ENCODE measurements at places on chromosomes 16 and 17.

GRCh38 chr17:79038545-79039135 lies 14.7 kb downstream of the C1QTNF1 start:
- no peak for DNase-seq

DNA sequence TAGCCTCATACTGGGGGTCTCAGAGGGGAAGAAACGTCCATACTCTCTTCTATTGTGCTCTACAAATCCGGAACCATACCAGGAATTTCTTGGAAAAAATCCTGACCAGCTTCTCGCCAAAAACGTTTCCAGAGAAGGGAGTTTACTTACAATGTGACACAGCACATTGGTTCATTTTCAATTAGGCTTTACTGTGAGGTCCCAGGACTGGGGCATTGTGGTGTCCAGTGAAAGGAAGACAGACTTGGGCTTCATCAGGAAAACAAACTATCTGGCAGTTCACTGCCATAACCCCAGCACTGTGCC lies 14.7 kb downstream of the MPP2 start:
- DNase-seq = no peak

- DNase-seq = no peak
These were observed 3.0 kb downstream of the UBALD2 start for GRCh38 chr17:76268015-76268749.

DNA sequence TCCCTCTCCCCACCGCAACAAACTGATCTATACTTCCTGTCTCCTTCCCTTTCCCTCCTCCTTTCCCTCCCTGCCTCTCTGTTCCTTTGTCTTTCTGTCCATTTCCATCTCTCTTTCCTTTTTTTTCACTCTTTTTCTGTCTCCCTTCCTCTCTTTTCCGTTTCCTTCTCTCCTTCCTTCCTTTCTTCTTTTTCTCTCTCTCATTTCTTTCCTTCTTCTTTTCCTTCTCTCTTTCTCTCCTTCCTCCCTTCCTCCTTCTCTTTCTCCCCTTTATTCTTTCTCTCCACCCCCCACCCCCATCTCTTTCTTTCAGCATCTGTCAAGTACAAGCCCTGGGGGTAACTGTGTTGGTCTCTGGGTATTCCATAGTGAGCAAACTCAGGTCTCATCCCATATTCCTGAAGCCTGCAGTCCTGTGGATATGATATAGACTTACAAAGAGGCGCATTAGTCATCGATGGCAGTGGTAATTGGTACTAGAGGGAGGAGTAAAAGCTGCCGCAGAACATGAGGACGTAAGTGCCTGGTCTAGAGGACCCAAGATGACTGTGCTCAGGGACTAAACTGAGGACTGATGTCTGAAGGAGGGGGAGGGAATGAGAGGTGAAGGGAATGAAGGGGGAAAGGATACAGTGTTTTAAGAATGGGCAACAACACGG lies 50.4 kb downstream of the VAT1L start:
- DNase-seq = no peak
